ENCODE measurements at places on chromosomes 16 and 17. TPM values are rescaled to one million over a fixed set of nuclear protein-coding genes. Genes with fewer than 3 reads are reported as not detected.

SERPINF2 gene
- total RNA-seq = 0.22 TPM

TBC1D3E gene
- total RNA-seq = not detected

DNA sequence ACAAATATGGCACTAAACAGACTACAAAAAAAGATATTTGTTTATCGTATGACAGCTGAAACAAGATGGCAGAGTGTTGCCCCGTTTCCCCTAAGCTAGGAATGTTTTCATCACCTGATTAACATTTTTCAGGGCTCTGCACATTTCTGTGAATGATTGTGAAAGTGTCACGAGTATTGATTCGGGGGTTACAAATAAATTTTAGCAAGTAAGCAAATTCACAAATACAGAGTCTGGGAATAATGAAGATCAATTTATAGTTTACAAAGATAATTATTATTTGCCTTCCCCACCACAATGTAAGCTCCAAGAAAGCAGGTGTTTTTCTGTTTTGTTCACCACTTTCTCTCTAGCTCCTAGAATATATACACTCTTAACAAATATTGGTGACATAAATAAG lies 361.2 kb upstream of the ERCC4 start:
- no peak for DNase-seq

DNA sequence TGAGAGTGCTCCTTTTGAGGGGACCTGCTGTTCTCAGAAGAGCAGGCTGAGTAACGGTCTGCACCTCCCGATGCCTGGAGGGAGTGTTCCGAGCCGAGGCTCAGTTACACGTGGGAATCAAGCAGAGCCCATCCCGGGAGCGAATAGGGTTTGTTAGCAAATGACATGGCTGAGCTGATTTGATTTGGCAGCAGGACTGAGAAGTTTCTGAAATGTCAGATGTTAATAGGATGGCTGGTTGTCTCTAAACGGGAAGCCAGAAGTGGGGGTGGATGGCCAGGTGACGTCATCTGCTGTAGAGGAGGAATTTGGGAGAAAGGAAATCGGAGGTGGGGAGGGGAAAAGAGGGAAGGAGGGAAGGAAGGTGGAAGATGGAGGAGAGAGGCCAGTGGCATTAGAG lies 128.0 kb downstream of the RAP1GAP2 start:
- DNase-seq = no peak

GRCh38 chr17:37488607-37489196 lies 989 bp upstream of the DUSP14 start:
- DNase-seq = peak; percentile 67

DNA sequence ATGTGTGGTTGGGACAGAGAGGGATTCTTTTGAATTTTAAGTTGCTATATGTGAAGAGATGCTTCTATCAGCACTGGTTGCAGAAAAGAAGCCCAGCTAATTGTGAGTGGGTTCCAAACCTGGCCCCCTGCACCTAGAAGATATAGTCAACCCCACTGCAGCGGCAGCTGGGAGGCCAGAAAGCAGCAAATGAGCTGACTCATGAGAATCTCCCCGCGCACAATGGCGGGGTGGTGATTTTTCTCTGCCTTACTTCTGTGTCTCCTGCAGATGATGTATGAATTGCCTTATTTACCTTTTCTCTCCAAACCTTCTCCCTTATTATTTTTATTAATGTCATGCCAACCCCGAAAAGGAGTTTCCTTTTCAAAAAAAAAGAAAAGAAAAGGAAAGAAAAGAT lies 89.7 kb downstream of the MAF start:
- DNase-seq = no peak

DNA sequence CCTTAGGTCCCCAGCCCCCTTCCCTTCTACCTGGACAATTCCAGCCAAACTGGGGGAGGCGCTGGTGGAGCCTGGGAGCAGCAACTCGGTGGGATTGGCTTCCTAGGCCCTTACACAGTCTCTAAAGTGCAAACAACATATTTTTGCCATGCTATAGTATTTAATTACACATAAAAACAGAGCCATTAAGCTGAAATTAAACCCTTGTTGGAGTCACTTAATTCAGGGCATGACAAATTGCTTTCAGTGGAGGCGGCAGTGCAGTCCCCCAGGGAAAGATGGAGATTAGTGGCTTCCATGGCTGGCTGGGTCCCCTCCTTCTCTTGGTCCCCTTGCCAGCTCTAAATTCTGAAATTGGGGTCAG lies 17.3 kb downstream of the IGFBP4 start:
- DNase-seq = no peak

DNA sequence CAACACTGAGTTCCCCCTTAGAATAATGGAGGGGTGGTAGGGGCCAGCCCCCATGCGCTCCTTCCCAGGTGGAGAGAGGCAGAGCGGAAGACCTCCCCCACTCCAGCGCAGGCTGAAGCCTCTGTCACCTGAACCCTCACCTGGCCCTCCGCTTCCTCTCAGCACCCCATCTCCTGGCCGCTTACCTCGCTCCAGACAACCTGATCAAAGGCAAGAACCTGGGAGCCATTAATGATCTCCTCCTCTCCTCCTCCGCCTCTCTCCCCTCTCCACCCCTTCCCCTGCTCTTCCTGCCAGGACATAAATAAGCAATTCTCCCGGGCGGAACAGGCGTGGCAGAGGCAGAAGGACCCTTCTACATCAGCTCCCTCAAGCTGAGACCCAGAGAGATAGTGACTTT lies 110.2 kb upstream of the LHX1 start:
- no peak for DNase-seq

DNA sequence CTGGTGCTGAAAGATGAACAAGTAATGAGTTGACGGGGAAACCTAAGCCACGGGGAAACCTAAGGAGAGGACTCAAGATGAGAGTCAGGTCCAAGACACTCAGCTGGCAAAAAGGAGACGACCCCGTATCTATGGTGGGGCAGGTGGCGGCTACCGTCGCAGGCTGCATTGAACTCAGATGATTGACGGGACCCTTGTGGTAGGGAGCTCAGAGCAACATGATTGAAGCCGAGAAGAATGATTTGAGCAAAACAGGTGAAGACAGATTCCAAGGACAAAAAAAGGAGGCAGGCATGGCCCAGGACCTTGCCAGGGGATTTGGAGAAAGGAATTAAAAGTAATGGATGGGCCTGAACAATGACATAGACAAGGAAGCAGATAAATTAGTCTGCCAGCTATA lies 7.5 kb upstream of the MYH3 start:
- DNase-seq = no peak

All from CD8-positive, alpha-beta T cell (primary cell).